Brain pericyte (primary cell): ENCODE measurements at places on chromosomes 13 and 19.

GRCh38 chr13:80096383-80096782, 244.5 kb downstream of the SPRY2 start:
- DNase-seq = no peak

DNA sequence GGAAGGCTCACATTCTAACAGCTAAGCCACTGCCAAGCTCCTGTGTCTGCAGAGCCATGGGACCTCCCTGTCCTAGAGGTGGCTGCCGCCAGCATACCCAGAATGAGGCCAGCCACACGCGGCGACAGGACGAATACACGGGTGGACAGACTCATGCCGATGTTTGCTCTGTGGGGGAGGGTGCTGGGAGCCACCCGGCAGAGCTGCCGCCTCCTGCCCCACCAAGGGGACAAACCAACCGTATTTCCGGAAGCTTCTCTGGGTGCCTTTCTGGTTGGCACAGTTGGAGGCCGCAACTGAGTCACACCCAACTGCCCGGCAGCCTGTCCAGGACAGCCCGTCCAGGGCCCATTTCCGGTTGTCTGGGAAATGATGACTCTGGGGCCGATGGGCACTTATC, 20.3 kb downstream of the C13orf46 start:
- DNase-seq = no peak

DNA sequence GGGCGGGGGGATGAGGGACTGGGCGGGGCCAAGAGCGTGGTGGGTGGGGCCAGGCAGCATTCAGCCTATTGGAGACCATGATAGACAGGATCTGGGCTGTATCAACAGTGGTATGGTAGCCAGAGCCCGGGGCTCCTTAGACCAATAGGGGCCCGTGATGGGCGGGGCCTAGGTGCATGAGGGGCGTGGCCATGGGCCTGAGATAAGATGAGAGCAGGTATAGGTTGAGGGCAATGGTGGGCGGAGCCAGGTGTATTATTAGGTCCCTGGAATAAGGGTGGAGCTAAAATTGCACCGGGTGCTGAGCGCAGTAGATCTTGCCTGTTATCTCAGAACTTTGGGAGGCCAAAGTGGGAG, 5.3 kb downstream of the ABCA7 start:
- no peak for DNase-seq

GRCh38 chr13:110978390-110978789, 63.5 kb upstream of the ANKRD10 start:
- DNase-seq = no peak

DNA sequence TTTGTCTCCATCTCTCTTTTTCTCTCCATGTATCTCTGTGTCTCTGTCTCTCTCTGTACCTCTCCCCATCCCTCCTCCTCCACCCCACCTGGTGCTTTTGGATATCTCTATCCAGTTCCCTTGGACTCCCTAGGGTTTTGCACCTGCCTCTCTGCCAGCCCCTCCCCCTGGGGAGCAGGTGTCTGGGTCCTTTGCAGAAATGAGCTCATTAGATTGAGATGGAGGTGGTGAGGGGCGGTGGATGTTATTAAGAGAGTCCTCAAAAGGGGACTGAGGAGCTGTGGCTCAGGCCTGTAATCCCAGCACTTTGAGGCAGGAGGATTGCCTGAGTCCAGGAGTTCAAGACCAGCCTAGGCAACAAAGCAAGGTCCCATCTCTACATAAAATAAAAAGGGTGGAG, 2.1 kb downstream of the KCNN4 start:
- no peak for DNase-seq
